ENCODE measurements at places on chromosomes 11 and 22.

GRCh38 chr11:114209904-114210303 lies 86.3 kb upstream of the NNMT start:
- peak; percentile 46 for DNase-seq

GRCh38 chr22:19110064-19110458 lies 12.2 kb downstream of the DGCR2 start:
- DNase-seq: no peak

- no peak for DNase-seq
Observed at GRCh38 chr11:123216249-123216648, 21.2 kb upstream of the CLMP start.

GRCh38 chr11:9660886-9661285 lies 3.0 kb upstream of the SWAP70 start:
- no peak for DNase-seq

- DNase-seq: no peak
Observed at GRCh38 chr11:66072518-66072917, 2.4 kb downstream of the PACS1 start.

DNA sequence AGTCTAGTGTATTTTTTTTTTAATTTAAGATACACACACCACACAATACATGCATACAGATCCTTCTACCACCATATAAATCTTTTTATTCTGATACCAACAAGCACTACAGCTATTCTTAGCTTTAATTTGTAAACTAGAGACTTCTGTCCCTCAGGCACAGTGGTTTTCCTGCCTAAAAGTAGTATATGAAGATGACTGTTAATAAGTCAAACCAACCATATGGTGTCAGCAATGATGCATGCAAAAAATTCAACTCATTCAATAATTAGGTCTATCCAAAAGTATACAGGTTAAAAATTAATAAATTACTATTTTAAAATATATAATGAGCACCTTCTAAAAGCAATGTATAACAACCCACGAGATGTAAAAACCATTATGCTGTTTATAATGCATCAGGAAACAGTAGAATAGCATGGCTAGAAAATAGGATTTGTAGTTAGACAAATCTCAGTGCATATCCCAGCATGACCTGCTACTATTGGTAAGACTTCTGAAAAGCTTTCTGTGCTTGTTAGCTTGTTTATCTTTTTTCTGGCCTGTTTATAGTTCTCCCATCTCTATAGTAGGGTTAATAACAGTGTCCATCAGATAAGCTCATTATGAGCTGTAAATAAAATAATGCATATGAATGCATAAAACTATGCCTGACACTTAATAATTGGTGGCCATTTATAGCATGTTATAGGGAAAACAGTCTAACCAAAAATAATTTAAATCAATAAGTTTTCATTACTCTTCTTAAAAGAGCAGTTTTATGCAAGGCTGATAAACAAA lies 10.2 kb downstream of the RAB38 start:
- DNase-seq: no peak

DNA sequence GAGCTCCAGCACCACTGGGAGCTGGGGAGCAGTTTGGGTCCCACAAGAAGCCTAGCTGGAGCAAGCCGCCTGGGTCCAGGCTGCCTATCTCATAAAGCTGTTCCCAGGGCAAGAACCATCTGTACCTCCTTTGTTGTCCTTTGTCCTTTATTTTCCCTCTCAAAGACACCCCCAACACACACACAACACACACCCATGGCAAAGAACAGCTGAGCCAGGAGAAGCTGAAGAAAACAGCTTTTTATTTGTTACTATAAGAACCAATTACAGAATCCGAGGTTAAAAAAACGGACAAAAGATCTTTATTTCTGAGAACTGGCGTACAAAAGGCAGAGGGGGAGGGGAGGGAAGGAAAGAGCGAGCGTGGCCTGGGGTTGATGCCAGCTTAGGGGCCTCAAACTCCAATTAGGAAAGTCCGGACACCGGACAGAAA lies 1.7 kb upstream of the TUT1 start:
- no peak for DNase-seq

GRCh38 chr11:94830722-94831510 lies 62.8 kb downstream of the AMOTL1 start:
- no peak for DNase-seq

GRCh38 chr22:22720724-22721261 lies 76.4 kb downstream of the GGTLC2 start:
- DNase-seq: no peak

- no peak for DNase-seq
Observed at GRCh38 chr11:35260342-35260985, 121.5 kb downstream of the CD44 start.

GRCh38 chr11:291281-292210 lies 2.6 kb downstream of the PGGHG start:
- no peak for DNase-seq

DNA sequence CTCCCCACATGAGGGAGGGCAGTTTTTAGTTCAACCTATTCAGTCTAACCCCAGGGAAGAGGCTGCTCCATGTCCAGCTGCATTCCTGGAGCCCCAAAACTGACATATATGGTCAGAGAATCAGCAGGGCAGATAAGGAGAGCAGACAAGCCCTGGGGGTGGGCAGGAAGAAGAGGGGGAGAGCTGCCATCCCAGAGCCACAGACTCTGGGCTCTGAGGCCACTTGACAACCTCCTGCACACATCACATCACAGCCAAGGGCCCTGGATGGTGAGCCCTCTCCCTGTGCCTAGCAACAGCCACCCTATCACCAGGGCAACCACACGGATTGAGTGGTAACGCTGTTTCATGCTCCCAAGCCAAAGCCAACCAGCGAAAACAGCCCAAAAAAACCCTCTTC lies 3.1 kb downstream of the ARHGAP1 start:
- no peak for DNase-seq

DNA sequence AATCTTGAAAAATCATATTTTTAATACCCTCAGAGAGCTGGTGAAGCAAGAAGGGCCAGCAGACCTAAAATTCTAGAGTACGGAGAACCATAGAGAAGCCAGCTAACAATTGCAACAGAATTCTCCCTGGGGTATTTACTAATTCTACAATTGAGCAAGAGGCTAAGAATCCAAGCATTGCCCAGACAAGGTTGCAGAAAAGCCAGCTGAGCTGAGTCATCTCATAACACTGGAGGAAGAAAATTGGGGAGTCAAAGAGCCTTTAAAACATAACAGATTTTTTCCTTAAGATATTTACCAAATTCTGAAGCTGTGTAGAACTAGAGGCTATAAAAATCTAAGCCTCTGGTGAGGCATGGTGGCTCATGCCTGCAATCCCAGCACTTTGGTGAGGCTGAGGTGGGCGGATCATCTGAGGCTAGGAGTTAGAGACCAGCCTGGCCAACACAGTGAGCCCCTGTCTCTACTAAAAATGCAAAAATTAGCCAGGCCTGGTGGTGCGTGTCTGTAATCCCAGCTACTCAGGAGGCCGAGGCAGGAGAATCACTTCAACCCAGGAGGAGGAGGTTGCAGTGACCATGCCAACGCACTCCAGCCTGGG lies 13.6 kb upstream of the TMEM216 start:
- no peak for DNase-seq

DNA sequence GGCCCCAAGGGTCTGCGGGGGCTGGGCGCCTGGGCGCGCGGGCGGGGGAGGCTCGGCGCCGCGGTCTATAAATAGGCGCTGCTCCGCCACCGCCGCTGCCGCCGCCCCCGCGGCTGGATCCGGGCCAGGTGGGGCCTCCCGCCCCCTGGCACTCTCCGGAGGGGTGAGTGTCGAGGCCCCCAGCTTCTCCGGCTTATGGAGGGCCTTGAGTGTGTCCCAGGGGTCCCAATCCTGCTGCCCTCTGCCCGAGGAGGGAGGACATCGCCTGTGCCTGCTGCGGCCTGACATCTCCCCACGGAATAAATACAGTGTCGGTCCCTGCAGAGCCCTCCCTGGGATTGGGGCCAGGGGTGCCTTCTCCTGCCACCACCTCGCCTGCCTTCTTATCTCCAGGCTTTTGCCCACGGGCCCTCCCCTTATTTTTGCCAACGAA lies 4.3 kb upstream of the GP1BB start:
- no peak for DNase-seq
